ENCODE measurements at places on chromosomes 6 and 20.

DNA sequence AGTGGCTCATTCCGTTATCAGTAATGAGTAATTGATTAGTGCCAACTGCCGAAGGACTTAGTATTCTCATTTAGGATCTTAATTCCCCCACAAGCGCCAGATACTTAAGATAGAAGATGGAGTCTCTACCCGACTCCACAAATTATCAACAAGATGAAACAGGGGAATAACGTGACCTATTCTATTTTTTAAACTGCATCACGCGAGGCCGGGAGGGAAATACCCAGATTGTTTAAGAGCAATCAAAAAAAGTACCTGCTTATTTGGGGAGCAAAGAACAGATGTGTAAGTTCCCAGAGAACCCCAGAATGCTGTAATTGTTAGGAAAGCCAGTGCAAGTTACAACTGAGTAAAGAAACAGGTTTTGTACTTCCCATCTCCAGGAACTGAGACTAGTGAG is 1.1 kb upstream of the MAP3K5 start:
- DNase-seq, result no peak

- DNase-seq, result no peak
Measured at GRCh38 chr20:25389401-25389857, 1.2 kb downstream of the ABHD12 start.

GRCh38 chr6:84773133-84773430 is 8.7 kb upstream of the TBX18 start:
- no peak for DNase-seq

DNA sequence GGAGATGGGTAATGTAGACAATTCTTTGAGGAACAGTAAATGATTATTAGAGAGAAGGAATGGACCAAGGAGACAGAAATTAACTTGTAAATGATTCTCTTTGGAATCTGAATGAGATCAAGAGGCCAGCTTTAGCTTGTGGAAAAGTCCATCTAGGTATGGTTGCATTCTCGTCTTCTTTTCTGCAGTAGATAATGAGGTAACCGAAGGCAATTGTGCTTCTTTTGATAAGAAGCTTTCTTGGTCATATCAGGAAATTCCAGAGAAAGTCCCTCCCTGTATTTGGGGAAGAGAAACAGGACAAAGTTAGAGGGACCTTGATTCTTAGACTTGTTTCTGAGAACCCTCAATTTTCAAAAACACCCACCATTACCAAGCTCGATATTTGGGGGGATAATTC is 109.1 kb upstream of the PRSS16 start:
- no peak for DNase-seq

- no peak for DNase-seq
Measured at GRCh38 chr6:99064834-99065233, 117.1 kb upstream of the FBXL4 start.

- no peak for DNase-seq
Measured at GRCh38 chr6:21208081-21208795, 385.3 kb upstream of the SOX4 start.

GRCh38 chr6:111951497-111952085 is 78.3 kb upstream of the FYN start:
- no peak for DNase-seq

- DNase-seq, result no peak
Measured at GRCh38 chr6:44456070-44456965, 68.8 kb downstream of the CDC5L start.

DNA sequence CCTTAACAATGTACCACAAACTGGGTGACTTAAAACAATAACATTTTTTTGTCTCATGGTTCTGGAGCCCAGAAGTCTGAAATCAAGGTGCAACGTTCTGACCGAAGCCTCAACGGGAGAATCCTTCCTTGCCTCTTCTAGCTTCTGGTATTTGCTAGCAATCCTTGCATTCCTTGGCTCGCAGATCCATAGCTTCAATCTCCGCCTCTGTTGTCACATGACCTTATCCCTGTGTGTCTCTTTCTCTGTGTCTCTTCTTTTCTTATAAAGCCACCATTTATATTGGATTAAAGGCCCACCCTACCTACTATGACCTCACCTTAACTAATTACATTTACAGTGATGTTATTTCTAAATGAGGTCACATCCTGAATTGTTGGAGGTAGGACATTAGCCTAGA is 37.2 kb upstream of the DOK5 start:
- no peak for DNase-seq

GRCh38 chr6:126807876-126808275 is 310.6 kb upstream of the RSPO3 start:
- no peak for DNase-seq

DNA sequence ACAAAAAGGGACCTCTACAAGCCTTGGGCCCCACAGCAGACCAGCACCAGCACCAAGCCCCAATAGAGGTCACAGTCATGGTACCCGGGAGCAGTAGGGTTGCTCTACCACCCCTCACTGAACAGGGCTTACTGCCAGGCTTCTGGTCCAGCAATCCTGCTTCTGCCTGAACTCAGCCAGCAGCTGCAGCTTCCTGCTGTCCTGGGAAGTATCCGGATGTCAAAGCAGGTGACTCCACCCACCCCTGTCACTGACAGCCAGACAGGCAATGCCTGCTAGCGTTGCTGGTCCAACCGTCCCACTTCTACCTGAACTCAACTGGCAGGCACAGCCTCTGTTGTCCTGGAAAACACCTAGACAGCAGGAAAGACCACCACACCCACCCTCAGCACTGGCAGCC is 47.0 kb upstream of the PCSK2 start:
- DNase-seq, result no peak

Data from mesothelial cell of epicardium (in vitro differentiated cells).